Placental pericyte (primary cell): ENCODE measurements at places on chromosomes 7 and 10. TPM values are rescaled to one million over a fixed set of nuclear protein-coding genes. Genes with fewer than 3 reads are reported as not detected.

Gene VWDE
- total RNA-seq: 0.14 TPM in 1 of 2 replicates, not detected in the other

Gene C10orf105
- under 0.01 TPM in 1 of 2 replicates, not detected in the other for total RNA-seq

Gene HYAL4
- 0.72 and 1.3 TPM in 2 replicates for total RNA-seq

Gene AKR1C8
- not detected in 2 replicates for total RNA-seq

Gene OPN4
- not detected in 2 replicates for total RNA-seq

Gene CTAGE6
- 0.22 TPM in 1 of 2 replicates, not detected in the other for total RNA-seq

Gene LRMDA
- 0.22 and 0.57 TPM in 2 replicates for total RNA-seq

Gene ACTR3C
- 2.0 TPM in 2 replicates for total RNA-seq

Gene HOXA6
- 0.22 and 4.3 TPM in 2 replicates for total RNA-seq

Gene GPNMB
- 93.1 and 188 TPM in 2 replicates for total RNA-seq
